ENCODE measurements at places on chromosomes 4 and X. TPM values are rescaled to one million over a fixed set of nuclear protein-coding genes. Genes with fewer than 3 reads are reported as not detected.

DNA sequence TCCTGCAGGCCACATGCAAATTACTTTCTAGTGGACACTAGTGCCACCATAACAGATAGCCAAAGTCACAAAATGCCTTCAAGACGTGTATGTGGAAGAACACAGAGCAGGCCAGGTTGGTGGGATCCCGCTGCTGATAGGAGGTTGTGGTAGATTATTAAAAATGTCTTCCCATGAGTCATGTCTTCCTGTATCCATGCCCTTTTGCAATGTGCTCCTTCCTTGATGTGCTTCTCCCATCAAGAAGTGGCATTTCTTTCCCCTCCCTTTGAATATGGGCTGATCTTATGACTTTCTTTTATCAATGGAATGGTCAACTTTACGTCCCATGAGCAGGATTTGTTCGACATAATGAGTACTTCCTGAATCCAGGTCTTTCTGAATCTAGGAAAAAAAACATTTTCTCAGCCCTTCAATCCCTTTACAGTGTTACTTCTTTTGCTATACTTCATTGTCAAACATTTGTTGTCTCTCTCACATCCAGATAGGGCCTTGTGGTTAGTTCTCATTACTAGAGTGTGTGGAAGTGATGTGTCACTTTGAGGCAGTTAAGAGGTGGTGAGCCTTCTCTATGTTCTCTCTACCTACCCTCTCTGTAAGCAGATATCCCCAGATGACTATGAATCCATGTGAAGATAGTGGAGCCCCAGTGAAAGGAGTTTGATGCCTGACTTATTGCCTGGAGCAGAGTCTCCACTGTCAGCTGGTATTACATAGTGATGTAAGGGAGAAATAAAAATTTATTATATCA is 519.2 kb upstream of the DIPK2B start:
- DNase-seq = no peak

- no peak for DNase-seq
These were observed 6.9 kb upstream of the HS3ST1 start for GRCh38 chr4:11435557-11435956.

DNA sequence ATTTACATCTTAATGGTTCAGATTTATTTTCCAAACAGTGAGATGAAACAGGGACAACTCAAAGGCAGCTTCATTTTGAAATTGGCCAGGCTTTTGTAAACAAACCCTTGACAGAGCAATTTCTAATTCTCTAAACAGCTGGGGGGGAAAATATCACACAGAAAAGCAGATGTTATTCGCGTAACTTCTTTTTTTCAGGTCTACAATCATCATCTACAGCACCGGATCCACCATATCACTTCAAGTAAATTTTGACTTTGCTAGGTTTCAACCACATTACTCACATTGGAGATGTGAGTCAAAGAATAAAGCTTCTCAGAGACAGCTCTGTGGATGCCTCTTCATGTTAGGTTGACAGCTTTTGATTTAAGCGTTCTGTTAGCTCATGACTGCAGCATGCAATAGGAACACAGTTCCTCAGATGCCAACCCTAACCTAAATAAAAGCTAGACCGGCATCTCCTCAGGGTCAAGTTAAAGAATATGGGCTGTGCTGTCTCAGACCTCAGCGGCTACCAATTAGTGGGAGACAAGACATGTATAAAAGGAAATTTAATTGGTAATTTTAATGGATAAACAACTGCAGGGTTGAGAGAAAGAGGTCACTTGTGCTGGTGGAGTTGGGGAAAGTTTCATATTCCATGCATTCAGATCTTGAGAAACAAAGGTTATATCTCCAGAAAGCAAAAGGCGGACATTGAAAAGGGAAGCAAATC is 26.8 kb downstream of the AMELX start:
- DNase-seq = no peak

- DNase-seq = no peak
These were observed 40.1 kb downstream of the SATL1 start for GRCh38 chrX:85203461-85203970.

CISD2 gene
- 19.6 TPM for total RNA-seq

HPRT1 gene
- total RNA-seq = 13.0 TPM

BGN gene
- 59.6 TPM for total RNA-seq

- no peak for DNase-seq
These were observed 922.5 kb downstream of the RPA4 start for GRCh38 chrX:97806238-97806637.

- no peak for DNase-seq
These were observed 39.3 kb downstream of the SYTL5 start for GRCh38 chrX:38045538-38046096.

FRMD7 gene
- total RNA-seq = not detected

PDE6B gene
- 3.5 TPM for total RNA-seq

DNA sequence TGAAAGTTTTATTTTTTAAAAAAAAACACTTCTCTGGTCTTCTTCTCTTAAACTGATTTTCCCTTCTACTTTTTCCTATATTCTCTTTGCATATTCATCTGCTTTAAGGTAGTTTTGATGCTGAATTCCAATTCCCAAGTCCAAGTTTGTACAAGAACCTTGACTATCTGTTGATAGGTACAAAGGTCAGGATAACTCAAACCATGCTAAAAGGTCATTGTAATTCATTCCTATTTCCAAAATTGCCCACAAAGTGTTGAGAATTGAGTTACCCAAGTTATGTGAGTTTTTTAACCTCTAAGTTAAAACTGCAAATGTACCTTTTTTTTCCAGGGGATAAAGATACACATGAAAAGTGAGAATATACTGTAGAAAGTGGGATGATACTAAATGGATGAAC is 46.1 kb upstream of the TMEM192 start:
- no peak for DNase-seq

GRCh38 chr4:65789805-65790204 is 119.5 kb upstream of the EPHA5 start:
- no peak for DNase-seq

All from heart left ventricle (tissue), 16 donors.